ENCODE measurements at places on chromosomes 2 and 18. TPM values are rescaled to one million over a fixed set of nuclear protein-coding genes. Genes with fewer than 3 reads are reported as not detected.

CDK5R2 gene
- total RNA-seq, result 0.07 TPM

DCDC2C gene
- total RNA-seq, result not detected

WDR54 gene
- 38.6 TPM for total RNA-seq

PAIP2B gene
- total RNA-seq, result 0.55 TPM

GALNT5 gene
- total RNA-seq, result 3.0 TPM

TYMS gene
- 23.4 TPM for total RNA-seq

EMILIN1 gene
- total RNA-seq, result not detected

ZSCAN30 gene
- total RNA-seq, result 8.1 TPM

LYPD1 gene
- 32.4 TPM for total RNA-seq

KLHL30 gene
- total RNA-seq, result not detected

ASAP2 gene
- 34.7 TPM for total RNA-seq

MARCO gene
- total RNA-seq, result not detected

TBR1 gene
- 0.05 TPM for total RNA-seq

GRCh38 chr2:232748038-232748437 lies 28.3 kb downstream of the KCNJ13 start:
- DNase-seq, result no peak

DNA sequence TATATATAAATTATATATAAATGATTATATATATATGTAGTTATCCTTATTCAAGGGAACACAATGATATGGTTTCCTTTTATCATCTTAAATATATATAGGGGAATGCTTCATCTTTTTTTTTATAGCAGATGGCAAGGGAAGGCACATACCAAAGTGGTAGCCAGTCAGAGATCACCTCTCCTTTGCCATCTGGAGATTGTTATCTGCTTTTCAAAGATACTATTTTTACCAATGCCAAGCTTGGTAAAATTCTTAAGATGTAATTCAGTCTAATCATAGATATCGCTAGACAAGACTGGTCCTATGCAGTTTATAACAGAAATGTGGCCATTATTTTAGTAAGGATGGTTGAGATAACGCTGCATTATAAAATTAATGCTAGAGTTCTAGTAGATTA lies 64.7 kb upstream of the DSEL start:
- no peak for DNase-seq

DNA sequence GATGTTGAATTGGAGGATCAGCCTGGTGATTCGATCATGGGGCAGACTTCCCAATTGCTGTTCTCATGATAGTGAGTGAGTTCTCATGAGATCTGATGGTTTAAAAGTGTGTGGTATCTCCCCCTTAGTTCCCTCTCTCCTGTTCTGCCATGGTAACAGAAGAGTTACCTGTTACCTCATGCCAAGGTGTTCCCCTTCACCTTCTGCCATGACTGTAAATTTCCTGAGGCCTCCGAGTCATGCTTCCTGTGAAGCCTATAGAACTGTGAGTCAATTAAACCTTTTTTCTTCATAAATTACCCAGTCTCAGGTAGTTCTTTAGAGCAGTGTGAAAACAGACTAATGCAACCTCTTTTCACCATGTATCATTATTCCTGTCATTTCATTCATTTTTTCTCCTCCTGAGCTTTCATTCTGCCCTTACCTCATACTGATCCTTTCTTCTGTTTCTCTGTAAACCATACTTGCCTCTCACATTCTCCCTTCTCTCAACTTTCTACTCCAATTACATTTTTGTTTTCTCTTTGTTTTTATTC lies 22.0 kb downstream of the STARD6 start:
- no peak for DNase-seq

DNA sequence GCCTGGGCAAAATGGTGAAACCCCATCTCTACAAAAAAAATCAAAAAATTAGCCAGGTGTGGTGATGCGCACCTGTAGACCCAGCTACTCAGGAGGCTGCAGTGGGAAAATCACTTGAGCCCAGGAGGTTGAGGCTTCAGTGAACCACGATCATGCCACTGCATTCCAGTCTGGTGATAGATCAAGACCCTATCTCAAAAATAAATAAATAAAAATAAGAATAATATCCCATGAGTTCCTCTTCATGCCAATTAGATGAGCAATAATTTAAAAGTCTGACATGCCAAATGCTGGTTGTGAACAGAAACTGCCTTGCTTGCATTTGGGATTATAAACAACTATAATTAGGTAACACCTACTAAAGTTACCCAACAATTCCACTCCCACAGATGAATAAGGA lies 22.1 kb upstream of the ANKRD44 start:
- no peak for DNase-seq

- DNase-seq, result no peak
These were observed 64.1 kb downstream of the DTNA start for GRCh38 chr18:34773961-34774766.

DNA sequence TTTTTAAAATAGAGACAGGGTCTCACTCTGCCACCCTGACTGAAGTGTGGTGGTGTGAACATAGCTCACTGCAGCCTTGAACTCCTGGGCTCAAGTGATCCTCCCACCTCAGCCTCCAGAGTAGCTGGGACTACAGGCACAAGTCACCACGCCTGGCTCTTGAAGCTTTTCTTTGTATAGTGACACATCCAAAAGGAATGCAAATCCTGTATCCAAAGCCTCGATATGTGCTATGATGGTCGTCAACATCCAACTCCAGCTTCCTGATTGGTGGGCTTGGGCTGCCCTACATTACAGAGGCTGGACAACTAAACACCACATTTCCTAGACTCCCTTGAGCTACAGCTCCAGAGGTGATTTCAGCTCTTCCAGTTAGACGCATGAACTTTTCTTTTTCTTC lies 101.7 kb upstream of the PGAP1 start:
- DNase-seq, result peak; percentile 57

DNA sequence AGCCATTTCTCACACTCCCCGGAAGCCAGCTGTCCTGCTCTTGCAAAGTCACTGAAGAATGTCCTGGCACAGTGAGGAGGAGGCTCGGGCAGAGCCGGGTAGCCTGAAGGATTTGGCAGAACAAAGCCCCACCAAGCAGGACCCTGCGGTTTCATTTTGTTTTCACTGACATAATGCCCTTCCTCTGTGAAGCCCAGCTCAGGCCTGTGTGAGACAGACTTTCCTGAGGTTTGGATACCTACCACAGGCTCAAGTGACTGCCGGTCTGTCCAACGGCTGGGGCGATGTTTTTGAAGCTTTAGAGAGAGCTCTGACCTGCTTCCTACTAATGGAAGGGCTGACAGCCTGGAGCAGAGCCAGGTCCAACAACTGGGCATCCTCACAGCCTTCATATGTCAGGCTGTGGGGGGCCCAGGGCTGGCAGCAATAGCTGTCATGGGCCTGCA lies 99.8 kb upstream of the FZD7 start:
- no peak for DNase-seq

DNA sequence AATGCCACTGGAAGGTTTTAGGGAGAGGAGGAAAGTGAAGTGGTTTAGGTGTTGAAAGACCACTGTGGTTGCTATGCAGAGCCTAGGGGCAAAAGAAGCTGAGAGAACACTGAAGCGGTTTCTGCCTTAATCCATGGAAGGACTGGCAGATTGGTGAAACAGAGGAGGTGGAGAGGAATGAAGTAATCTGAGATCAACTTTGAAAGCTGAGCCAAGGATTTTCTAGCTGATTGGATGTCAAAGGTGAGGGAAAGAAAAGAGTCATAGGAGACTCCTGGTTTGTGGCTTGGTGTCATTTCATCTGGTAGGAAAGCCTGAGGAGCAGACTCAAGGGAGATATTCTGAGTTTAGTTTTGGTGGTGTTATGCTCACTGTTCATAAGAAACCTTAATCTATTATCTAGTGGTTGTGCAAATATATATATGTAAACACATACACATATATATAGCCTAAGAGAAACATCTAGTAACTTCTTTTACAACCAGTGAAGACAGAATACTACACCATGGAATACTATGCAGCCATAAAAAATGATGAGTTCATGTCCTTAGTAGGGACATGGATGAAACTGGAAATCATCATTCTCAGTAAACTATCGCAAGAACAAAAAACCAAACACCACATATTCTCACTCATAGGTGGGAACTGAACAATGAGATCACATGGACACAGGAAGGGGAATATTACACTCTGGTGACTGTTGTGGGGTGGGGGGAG lies 134.1 kb upstream of the CREB1 start:
- no peak for DNase-seq

- DNase-seq, result no peak
These were observed 278.8 kb downstream of the RND3 start for GRCh38 chr2:150208689-150209088.

DNA sequence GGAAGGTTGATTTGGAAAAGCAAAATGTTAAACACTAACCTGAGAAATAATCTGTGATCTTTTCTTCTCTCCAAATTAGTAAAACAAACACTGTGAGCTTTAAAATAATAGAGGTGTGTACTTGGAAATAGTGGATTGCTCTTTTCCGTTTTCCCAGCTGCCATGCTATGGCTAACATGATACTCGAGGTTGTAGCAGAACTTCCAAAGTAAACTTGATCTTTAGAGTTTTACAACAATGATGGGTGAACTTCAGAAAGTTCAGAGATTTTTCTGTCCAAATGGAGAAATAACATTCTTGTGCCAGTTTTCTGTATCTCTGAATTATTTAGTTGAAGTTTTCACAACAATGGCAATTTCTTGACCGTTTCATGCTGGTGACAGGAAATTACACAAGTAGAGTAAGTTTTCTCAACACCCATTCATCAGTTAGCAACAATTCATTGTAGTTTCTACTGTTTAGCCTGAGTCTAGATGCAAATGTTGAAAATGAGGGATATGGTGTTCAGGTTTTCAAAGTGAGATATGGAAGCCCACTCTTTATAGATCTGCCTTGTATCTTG lies 135.3 kb upstream of the CTAGE1 start:
- DNase-seq, result no peak

DNA sequence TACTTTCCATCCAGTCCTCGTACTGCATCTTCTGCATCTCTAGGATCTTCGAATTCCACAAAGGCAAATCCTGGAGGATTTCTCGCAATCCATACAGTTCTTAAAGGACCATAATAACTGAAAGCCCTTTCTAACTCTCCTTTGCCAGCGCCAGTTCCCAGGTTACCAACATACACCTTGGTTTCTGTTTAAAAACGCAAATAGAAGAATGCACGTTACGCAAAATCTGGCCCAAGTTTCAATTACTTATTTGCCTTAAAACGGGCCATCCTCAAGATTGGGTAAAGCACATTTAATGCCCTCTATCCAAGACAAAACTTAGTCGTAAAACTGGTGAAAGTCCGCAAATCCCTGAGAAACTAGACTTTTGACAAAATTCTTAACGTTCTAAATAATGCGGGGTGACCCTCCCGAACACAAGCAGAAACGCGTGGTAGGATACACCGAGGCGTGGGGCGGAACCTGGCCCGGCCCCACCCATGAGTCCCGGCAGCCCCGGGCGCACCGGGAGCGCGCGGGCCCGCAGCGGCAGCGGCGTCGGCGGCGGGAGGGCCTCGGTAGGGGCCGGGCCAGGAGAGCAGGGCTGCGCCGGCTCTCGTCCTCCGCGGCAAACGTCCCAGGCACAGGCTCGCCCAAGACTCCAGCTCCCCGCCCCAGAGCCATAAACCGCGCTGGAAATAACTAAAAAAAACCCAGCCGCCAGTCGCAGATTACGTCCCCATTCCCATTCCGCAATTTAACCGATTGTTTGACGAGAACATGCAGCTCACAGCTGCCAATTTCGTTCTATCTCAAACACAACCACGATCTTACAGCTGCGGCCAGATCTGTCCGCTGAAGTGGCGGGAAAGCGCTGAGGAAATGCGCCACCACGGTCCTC lies 910 bp downstream of the SRSF7 start:
- no peak for DNase-seq

GRCh38 chr2:134232868-134233727 lies 20.8 kb upstream of the MGAT5 start:
- no peak for DNase-seq

DNA sequence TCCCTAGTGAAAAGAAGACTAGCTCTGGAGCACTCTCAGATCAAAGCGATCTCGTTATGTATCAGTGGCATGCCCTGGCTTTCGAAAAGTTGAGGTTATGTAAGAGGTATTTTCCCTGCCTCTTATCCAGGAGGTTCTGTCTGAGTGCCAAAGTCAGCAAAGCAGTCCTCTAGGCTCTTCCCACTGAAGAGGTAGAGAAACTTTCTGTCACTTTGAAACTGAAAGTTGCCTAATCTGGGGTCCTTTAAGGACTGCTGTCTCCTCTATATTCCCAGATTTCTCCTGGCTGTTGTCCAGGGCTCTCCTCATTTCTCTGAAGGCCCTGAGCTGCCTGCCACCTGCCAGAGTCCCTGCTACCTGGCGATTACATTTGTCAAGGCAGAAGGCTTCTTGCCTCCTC lies 96.3 kb downstream of the B3GNT2 start:
- no peak for DNase-seq

- no peak for DNase-seq
These were observed 134.5 kb upstream of the CTAGE1 start for GRCh38 chr18:22552254-22552653.

DNA sequence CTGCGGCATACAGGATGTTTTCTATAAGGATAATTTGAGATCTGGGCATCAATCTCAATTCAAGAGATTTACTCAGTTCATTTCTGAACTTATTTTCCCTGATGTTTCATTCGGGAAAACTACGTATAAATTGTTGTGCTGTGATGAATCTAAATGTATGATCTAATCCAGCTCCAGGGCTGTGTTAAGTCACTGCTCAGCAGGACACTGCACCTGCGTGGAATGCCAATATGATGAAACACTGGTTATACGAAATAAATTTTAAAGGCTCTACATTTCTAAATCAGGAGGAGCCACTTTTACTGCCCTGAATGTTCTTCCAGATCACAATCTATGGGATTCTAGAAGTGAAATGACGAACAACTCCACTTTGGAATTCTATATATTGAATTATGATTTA lies 259.0 kb downstream of the HNMT start:
- no peak for DNase-seq

DNA sequence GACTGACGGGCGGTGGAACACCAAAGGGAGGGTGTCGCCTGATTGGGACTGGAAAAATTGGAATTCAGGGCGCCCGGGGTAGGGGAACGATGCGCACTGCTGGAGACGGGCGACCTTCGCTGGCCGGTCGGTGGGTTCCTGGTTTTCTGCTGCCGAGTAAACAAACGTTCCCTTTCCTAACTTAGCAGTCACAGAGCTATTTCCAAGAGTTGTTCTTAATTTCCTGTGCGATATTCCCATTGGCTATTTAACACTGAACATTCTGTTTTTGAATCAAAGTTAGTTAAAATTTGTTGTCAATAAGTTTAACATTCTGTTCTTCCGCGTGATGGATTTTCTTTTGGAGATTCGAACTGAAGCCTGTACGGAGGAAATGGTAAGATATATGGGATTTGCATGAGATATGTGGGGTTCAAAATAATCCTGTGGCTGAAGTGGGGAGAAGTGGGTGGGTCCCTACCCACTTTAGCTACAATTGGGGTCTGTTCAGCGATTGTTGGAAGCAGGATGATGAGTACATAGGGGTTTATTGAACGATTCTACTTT lies 862 bp downstream of the C18orf54 start:
- no peak for DNase-seq

DNA sequence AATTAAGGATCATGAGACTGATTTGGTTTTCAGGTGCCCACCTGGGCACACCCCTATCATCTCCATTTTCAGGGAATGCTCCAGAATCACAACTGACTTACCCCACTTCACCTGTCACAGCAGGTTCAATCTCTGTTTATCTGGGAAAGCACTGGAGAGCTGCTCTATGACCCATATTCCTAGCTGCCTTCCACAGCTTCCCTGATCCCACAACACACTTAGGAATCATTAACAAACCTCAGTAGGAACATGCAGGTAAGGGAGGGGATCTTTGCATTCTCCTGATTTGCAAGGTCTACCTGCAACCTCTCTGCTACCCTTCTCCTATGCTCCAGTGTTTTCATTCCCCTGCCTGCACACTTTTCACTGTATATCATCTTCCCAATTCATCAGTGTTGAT lies 18.7 kb upstream of the FABP1 start:
- DNase-seq, result no peak

GRCh38 chr2:11870584-11870983 lies 124.2 kb downstream of the LPIN1 start:
- no peak for DNase-seq

Data from NCI-H460 (cell line).